ENCODE measurements at places on chromosomes 5 and 9. TPM values are rescaled to one million over a fixed set of nuclear protein-coding genes. Genes with fewer than 3 reads are reported as not detected.

DNA sequence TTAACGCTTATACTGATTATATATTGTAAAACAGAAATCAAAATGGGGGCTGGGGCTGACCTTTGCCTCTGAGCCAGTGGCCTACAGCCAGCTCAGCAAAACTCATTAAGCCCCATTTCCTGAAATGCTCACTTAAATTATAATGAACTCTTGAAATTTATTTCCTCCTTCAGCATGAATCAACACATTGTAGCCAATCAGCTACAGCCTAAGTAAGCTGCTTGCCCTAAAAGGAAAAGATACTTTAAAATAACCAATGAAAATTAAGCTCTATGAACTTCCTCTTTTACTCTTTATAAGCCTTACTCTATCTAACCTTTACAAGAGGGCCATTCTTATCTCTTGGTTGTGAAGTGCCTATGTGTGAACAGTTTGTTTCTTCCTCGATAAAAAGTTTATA is 33.5 kb upstream of the SUB1 start:
- DNase-seq: no peak

- no peak for DNase-seq
These were observed 305.4 kb downstream of the TENT4A start for GRCh38 chr5:7018601-7019000.

Gene FAM153A
- total RNA-seq: 0.27 TPM

- no peak for DNase-seq
These were observed 19.6 kb upstream of the ISOC1 start for GRCh38 chr5:129074903-129075302.

All from hematopoietic multipotent progenitor cell (in vitro differentiated cells).